GM23338 (cell line): ENCODE measurements at places on chromosomes 3 and 15. TPM values are rescaled to one million over a fixed set of nuclear protein-coding genes. Genes with fewer than 3 reads are reported as not detected.

The ALDH1A3 gene
- 2.8 and 4.0 TPM in 2 replicates for polyA plus RNA-seq

The GPR27 gene
- polyA plus RNA-seq, result 7.8 and 9.5 TPM in 2 replicates

The QTRT2 gene
- 32.3 and 37.9 TPM in 2 replicates for polyA plus RNA-seq

DNA sequence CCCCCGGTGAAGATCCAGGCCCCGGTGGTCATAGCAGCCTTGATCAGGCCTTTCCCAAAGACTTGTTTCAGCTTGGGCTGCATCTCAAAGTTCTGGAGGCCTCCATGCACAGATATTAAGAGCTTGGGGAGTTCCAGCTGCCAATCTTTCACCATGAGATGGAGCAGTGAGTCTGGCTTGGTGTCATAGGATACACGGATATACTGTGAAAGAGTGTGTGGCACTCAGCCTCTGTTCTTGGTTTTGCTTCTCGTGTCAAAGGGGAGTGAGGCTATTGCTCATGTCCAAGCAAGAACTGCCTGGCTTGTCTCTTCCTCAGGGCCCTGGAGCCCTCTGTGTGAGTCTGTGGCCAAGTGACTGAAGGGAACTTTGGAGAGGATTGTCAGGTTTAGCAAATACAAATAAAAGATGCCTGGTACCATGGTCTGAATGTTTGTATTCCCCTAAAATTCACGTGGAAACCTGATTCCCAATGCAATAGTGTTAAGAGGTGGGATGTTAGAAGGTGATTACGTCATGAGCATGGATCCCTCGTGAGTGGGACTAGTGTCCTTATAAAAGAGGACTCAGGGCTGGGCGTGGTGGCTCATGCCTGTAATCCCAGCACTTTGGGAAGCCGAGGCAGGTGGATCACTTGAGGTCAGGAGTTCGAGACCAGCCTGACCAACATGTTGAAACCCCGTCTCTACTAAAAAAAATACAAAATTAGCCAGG, 33.5 kb downstream of the TRPM1 start:
- DNase-seq, result no peak

DNA sequence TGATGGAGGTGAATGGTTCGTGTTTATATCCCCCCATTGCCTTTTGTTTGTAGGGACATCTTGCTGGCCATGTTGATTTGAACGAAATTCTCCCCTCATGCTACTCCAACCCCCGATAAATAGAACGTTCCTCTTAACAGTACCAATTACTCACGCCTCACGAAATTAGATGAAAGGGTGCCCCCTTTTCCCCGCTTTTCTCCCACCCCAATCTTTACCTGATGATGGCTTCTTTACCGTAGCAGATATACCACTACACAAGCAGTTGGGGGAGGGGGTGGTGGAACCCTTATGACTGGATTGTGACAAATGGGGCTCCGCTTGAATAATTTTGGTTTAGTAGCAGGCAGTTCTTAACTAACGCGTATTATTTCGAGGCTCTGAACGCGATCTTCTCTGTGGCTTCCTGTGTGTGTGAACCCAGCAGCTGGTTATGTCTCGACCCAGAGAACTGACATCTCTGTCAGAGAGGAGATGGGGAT, 1.1 kb downstream of the PIAS1 start:
- peak; percentile 43 for DNase-seq

- no peak for DNase-seq
These were observed 47.7 kb downstream of the ZBTB20 start for GRCh38 chr3:115099134-115099985.

- no peak for DNase-seq
These were observed 132.9 kb downstream of the RYR3 start for GRCh38 chr15:33443708-33444107.

GRCh38 chr3:73805435-73805834, 180.7 kb upstream of the PDZRN3 start:
- no peak for DNase-seq

- DNase-seq, result no peak
These were observed 143.8 kb downstream of the ATP10A start for GRCh38 chr15:25719101-25719985.

DNA sequence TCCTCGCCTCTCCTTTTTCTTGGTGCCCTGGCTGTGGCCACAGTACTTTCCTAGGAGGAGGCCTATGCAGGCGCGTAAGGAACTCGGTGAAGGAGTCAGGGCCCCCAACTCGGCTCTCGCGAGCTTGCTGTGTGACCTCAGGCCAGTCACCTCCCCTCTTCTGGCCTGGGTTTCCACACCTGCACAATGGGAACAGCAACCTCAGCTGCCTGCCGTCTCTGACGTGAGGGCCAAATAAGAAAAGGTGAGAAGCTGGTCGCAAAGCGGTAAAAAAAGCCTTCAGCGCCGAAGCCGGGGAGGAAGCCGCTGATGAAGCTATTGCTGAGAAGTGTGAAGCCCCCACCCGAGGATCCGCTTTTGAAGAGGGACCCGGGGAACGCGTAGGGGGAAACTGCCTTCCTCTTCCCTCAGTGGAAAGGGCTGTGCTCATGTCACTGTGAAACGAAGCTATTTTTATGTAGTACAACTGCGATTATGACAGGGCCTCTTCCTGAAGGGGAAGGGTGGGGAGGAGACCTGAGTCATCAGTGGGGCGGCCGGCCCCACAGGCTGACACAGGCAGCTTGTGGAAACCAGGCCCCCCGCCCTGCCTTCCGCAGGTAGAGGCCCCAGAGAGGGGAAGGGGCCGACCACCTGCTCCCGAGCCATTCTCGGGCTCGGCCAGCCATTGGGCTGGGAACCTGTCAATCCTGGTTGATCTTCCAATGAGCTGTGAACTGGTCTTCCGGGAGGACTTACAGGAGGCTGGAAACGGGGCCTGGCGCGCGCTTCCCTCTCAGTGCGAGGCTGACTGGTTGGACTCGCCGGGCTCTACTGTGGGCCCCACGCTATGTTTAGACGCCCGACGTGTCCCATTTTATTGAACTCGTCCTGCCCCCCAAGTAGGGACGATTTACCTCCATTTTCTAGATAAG, 18.0 kb upstream of the ANKDD1A start:
- DNase-seq, result peak; percentile 99

GRCh38 chr15:40420793-40421192, 15.2 kb downstream of the IVD start:
- DNase-seq, result no peak

DNA sequence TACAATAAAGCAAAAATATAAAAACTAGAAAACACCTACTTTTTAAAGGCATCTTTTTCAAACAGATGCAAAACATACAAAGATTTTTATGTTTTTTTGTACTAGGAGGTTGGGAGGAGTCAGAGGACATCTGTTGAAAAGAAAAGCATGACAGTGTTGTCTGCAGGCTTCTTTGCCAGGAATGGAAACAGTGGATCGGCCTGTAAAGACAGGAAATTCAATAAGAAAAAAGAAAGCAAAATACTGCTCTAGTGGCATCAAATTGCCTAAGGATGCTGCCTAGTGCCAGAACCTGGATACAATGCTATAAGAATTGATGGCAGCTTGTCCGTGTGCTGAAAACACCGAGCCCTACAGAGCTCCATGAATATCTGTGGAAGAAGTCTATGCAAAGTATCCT, 69.9 kb downstream of the TBC1D5 start:
- DNase-seq, result no peak

DNA sequence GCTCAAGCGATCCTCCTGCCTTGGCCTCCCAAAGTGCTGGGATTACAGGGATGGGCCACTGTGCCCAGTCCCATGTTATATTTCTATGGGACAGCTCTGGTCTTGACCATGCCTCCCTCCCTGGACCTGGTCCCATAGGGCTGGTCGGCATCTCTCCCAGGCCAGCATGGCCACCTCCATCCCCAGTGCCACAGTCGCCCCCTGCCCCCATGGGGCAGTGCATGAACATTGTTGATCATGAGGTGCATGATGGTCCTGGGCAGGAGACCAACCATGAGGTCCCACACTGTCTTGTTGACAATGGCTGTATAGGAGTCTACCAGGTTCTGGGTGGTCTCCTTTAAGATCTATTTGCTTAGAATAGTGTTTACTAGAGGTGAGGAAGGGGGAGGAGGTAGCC, 6.5 kb downstream of the RPS17 start:
- DNase-seq, result no peak

GRCh38 chr3:108489776-108490175, 20.6 kb downstream of the MYH15 start:
- peak; percentile 78 for DNase-seq

DNA sequence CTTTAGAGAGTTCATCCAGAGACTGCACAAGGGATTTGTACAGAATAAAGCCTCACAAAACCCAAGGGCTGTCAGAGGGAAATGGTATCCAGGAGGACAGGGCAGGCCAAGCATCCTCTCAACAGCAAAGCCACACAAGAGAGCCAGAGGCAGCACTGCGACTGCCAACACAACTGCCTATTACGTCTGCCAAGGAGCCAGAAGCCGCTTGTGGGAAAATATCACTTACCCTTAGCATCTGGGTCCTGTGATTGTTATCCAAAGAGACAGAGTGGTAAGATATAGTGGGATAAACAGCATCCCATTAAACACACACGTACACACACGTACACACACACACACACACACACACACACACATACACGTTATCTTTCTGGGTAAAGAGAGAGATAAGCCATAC, 618.3 kb upstream of the AGTR1 start:
- DNase-seq, result peak; percentile 28

GRCh38 chr3:108065096-108065495, 25.7 kb downstream of the CD47 start:
- no peak for DNase-seq
